Thoracic aorta (tissue), 2 donors: ENCODE measurements at places on chromosomes 16 and 17.
A peak's percentile ranks its signal among the peaks of the same experiment; 100 is the strongest.

DNA sequence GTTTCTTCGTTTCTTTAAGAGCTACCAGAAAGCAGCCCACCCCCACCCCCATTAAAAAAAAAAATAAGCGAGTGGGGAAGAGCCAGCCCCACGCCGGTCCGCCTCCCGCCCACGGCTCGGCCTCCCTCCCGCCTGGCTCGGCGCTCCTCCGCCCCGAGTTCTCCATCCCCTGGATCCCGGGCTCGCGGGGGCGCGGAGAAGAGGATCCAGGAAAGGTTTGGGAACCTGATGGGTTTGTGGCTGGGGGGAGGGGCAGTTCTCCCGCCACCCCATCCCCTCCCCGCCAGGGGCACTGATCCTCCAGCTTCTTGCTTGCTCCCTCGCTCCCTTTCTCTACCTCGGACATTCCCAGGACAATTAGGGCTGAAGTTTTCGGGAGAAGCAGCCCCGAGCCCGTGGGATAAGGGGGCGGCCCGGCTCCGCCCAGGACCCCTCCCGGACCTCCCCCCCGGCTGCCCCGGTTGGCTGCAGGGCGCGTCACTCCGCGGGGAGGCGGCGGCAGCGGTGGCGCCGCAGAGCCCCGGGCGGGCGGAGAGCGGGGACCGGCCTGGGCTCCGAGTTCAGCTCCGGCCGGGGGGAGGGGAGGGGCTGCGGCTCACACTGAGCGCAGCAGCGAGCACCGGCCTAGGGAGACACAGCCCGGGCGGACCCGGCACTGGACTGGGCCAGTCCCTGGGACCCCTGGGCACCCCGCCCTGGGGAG, 1.0 kb upstream of the SALL1 start:
- no peak for DNase-seq

- DNase-seq: no peak
These were observed 197.4 kb downstream of the ZNF423 start for GRCh38 chr16:49658531-49658930.

- no peak for DNase-seq
These were observed 2.2 kb downstream of the GALNS start for GRCh38 chr16:88854306-88855111.

- DNase-seq: no peak
These were observed 23.3 kb downstream of the PHF12 start for GRCh38 chr17:28928061-28928460.

GRCh38 chr17:81396278-81396721, 1.0 kb downstream of the BAHCC1 start:
- DNase-seq: no peak

DNA sequence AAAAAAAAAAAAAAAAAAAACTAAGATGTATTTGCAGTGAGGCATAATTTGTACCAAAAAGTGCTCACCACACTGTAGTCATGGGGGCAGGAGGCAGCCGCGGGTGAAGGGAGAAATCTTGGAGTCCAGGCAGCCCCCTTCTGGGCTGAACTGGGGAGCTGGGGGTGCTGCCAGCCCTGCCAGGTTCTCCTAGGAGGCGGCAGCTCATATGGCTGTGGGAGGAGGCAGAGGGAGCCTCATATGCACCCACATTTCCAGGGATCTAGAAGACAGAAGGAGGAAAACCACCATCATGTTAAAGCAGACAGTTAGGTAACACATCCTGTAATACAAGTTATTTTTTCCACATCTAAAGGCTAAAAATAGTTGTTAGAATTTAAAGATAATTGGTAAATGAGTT, 16.3 kb downstream of the MAPT start:
- no peak for DNase-seq

GRCh38 chr16:23998771-23999170, 163.0 kb downstream of the PRKCB start:
- no peak for DNase-seq

DNA sequence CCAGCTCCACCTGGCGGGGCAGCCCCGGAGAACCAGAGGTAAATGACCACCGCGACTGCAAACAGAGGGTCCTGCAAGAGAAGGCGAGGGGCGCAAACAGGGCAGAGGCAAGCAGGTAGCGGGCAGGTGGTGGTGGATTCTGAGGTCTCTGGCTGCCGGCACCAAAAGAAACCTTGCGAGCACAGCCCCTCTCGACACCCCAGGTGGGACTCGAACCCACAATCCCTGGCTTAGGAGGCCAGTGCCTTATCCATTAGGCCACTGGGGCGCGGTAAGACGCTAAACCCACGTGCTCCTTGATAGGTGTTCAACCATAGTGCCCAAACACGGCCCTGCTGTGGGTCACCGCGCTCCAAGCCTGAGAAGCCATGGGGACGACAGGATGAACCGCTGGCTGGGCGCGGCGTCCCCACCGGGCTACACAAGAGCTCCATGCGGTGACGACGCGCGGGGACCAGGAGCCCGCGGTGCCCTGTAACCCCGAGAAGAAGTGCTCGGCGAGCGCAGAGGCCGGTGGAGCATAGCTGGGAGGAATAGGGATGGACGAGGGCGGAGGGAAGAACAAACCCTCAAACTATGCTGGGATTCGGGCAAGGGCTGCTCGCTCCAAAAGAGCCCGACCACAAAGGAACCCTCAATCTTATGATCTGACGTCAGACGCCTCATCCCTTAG, 12.4 kb downstream of the ATP5PD start:
- peak; percentile 54 for DNase-seq
